SJSA1 (cell line): ENCODE measurements at places on chromosomes 5 and 9. TPM values are rescaled to one million over a fixed set of nuclear protein-coding genes. Genes with fewer than 3 reads are reported as not detected.

- no peak overlapping the region for H3K27ac ChIP-seq
- H3K27me3 ChIP-seq, result no peaks in the 10 kb centered on the region
Measured at GRCh38 chr5:151164687-151165392, 7.3 kb upstream of the ANXA6 start.

Gene GHR
- 0.05 and 0.66 TPM in 2 replicates for total RNA-seq

DNA sequence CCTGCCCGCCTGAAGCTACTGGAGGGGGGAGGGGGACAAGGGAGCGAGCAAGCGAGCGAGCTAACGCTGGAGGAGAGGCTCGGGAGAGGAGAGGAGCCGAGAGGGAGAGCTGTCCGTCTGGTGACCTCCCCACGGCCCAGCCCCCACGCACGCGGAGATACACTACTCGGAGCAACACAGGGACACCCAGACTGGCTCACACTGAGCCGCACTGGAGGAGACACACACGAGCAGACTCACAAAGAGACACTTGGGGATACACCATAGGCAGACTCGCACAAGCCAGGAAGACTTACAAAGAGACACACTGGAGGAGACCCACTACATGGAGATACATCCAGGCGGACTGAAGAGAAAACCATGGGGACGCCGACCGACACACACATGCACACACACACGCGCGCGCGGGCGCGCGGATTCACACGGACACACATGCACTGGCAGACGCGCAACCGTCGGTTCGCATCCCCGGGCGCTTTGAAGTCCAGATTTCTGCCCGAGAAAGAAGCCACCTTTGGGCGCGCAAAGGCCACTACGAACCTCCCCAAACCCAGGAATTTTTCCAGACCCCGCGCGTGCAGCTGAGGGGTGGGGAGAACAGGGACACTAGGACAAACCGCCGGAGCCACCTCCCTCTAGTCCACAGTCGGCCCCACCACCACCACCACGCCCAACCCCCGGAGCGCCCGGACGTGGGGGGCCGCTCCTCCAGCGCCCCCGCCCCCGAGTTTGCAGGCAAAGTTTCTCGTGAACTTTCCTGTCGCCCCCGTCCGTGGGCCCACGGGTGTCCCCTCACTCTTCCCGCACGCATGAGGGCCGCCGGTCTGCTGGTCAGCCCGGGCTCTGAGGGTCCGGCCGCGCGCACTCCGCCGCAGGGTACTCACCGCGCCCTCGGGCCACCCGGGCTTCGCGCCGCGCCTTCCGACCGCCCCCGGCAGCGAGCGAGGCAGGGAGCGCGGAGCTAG lies 571 bp downstream of the CNTFR start:
- no peak overlapping the region for H3K27ac ChIP-seq
- H3K4me1 ChIP-seq, result no peaks in the 10 kb centered on the region
- H3K36me3 ChIP-seq, result no peaks in the 10 kb centered on the region
- peaks cover 35% of the 10 kb centered on the region for H3K27me3 ChIP-seq
- DNase-seq, result no peak
- no peak overlapping the region for H3K4me3 ChIP-seq

DNA sequence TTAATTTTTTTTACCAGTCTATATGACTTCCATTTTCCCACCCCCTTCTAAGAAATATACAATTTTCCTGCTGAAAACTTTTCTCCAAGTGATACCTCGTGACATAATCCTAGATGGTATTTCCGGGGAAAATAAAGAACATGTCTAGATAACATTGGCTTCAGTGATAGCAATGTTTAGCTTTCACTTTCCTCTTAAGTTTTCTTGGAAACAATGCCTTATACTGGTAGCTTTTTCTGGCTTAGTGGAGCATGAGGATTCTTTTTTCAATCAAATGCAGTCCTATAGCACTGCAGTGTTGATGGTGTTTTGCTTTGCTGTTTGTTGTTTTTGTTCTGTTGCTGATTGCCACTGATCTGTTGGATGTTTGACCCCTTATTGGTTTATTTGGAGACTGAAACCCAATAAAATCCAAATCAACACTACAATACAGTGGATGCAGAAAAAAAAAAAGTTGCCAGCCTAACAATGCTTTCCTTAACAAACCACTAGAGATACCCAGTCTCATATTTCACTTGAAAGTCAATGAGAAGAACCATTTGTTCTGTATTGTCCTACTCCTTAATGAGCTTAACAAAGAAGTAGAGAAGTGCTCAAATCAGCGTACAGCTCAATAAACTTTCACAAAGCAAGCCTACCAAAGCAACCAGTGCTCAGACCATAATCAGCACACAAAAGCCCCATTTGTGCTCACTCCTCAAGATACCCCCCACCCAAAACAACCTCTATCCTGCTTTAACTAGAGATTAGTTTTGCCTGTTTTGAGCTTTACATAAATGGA lies 74.2 kb upstream of the GRAMD2B start:
- no peaks in the 10 kb centered on the region; the same call in 1 of the 2 replicates for H3K36me3 ChIP-seq
- DNase-seq, result no peak
- no peak overlapping the region for H3K4me3 ChIP-seq
- H3K27ac ChIP-seq, result no peak overlapping the region; the same call in 1 of the 2 replicates

Gene PCDHGB1
- total RNA-seq, result 0.79 TPM in 1 of 2 replicates, not detected in the other

DNA sequence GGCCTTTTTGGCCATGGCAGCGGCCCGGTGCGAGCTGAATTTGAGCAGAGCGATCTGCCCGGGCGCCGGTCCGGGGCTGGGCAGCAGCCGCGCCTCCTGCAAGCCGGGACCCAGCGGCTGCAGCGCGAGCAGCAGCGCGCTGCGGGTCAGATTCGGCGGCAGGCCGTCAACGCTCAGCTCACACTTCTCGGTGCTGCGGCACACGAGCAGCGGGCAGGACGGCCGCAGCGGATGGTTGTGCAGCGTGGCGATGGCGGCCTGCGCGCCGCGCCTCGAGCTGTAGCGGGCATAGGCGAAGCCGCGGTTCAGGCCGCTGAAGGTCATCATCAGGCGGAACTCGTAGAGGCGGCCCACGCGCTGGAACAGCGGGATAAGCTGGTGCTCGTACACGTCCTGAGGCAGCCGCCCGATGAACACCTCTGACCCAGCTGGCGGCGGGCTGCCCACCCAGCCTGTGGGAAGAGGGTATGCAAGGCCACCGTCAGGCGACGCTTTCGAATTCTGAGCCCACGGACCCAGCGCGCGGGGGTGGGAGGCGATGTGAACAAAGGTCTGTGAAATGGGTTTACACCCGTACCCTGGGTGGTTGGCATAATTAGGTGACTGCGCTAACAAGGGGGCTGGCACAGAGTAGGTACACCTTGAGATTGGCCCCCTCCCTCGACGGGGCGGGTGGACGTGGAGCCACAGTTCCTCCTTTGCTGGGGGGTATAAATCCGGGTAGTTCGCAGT lies 755 bp downstream of the DND1 start:
- no peak overlapping the region for H3K27ac ChIP-seq
- no peak for DNase-seq
- no peaks in the 10 kb centered on the region for H3K27me3 ChIP-seq
- H3K36me3 ChIP-seq, result peaks cover 98% of the 10 kb centered on the region
